ENCODE measurements at places on chromosomes 3 and 15.

DNA sequence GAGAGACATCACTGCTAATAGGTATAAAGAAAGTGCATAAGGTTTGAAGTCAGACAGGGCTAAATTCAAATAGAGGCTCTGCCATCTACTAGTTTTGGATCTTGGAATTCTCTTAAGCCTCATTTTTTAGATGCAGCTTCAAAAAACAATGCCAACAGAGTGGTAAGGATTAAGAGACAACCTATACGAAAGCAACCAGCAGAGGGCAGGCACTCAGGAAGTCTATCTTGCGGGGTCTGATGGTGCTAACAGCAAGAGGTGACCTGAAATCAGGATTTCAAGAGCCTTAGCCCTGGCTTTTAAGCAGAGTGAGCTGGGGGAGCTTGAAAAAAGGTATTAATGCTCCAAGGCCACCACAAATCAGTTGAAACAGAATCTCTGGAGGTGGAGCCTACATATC lies 40.7 kb downstream of the LDHAL6B start:
- DNase-seq: peak; percentile 59

DNA sequence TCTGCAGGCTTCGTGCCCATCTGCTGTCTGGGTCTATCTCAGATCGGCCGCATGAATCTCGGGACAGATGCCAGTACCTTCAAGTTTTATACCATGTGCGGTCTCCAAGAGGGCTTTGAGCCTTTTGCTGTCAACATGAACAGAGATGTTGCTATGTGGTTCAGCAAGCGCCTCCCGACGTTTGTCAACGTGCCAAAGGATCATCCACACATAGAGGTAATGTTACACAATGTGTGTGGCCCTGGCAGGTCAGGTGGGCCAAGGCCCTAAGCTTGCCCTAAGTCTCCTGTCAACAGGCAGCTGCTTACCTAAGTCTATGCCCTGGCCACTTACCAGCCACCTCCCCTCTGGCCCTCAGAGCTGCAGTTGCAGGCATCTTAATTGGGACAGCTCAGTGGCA lies 324.0 kb upstream of the CHRM5 start:
- no peak for DNase-seq

GRCh38 chr3:172596394-172596706 lies 73.1 kb upstream of the TNFSF10 start:
- no peak for DNase-seq

GRCh38 chr3:192817506-192817905 lies 90.2 kb upstream of the FGF12 start:
- DNase-seq: no peak

DNA sequence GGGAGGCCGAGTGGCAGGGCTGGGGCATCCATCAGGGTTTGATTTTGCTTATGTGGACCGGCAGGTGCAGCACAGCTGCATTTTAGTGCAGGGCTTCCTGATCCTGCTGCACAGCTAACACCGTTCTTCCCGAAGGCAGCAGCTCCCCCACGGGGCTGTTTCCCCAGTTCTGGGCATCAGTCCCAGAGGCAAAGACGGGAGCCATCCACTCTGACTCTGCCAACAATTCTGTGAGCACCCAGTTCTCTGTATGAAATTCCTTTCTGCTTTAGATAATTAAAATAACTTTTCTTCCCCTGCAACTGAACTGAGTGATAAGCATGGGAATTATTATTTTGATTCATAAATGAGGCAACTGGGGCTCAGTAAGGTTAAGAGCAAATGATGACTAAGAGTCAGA lies 262.9 kb upstream of the ATP10A start:
- no peak for DNase-seq

All from brain microvascular endothelial cell (primary cell).